ENCODE measurements at places on chromosomes 5 and 9. TPM values are rescaled to one million over a fixed set of nuclear protein-coding genes. Genes with fewer than 3 reads are reported as not detected.

- peak overlapping the region; percentile 8 for H3K27ac ChIP-seq
- H3K4me3 ChIP-seq, result no peak overlapping the region
- no peaks in the 10 kb centered on the region for H3K27me3 ChIP-seq
These were observed 198.9 kb upstream of the CYLC2 start for GRCh38 chr9:102796244-102796643.

DNA sequence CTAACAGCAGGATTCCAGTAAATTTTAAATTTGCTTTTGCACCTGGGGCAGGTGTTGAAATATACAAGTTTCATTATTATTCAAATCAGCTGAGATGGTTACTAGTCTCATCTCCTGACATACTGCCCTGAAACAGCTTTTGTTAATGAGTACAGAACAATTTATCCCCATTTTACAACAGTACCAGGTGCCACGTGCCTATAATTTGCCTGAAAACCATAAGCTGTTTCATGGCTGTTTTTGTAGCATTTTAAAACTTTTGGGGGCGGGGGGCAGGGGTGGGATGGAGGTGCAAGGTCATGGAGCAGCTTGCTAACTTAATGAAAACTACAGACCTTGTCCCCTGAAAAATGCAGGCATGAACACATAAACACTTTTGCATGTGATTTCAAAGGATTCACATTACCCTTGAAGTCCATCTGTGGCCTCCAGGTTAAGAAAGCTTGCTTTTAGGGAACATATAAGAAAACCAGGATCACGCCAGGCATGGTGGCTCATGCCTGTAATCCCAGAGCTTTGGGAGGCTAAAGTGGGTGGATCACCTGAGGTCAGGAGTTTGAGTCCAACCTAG is 42.1 kb downstream of the TIMD4 start:
- peak overlapping the region; percentile 29 for H3K4me3 ChIP-seq
- H3K27ac ChIP-seq, result peak overlapping the region; percentile 94
- H3K27me3 ChIP-seq, result no peaks in the 10 kb centered on the region
- peaks cover 44% of the 10 kb centered on the region for H3K4me1 ChIP-seq
- H3K36me3 ChIP-seq, result peaks cover 31% of the 10 kb centered on the region

The PKD2L2 gene
- total RNA-seq, result not detected

DNA sequence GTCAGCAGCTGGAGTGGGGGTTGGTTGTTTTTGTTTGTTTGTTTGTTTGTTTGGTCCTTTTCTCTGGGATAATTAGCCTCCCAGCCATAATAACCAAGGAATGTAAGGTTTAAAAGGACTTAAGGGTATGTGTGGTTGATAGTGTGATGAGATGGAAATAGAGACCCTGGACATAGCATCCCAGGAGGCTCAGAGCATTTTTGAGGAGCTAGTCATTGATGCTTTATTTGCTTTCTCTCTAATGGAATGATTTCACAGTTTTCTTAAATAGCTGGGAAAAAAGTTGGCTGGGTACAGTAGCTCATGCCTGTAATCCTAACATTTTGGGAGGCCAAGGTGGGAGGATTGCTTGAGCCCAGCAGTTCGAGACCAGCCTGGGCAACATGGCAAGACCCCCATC is 45.1 kb downstream of the TTC1 start:
- no peaks in the 10 kb centered on the region for H3K27me3 ChIP-seq
- no peak overlapping the region for H3K4me3 ChIP-seq
- no peaks in the 10 kb centered on the region for H3K4me1 ChIP-seq

DNA sequence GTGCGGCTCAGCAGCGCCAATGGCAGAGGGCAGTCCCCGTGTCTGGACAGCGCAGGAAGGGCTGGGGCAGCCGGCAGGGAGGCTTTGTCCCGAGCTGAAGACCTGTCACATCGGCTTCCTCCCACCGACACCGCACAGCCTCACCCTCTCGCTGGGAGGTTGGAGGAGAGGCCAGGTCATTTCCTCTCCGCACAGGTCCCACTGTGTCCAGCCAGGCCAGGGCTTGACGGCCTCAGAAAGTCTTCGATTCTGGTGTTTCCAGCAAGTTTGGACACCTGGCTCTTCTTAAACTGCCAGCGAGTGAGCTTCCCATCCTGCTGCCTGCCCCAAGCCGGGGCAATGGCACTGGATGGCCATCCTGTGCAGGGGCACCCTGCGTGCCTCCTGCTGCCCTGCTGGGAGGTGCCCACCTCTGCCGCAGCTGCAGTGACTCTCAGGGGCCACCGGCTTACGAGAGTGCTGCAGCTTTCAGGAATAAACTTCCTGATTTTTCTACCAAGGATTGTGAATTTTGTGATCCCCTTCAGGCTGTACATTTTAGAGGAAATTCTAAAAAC is 33.9 kb downstream of the AHRR start:
- H3K27ac ChIP-seq, result peak overlapping the region; percentile 22
- H3K36me3 ChIP-seq, result peaks cover 25% of the 10 kb centered on the region

- peak overlapping the region; percentile 97 for H3K27ac ChIP-seq
- H3K27me3 ChIP-seq, result no peaks in the 10 kb centered on the region
- H3K4me3 ChIP-seq, result peak overlapping the region; percentile 91
- DNase-seq, result peak; percentile 31
These were observed 2.0 kb upstream of the MAT2B start for GRCh38 chr5:163503106-163504078.

DNA sequence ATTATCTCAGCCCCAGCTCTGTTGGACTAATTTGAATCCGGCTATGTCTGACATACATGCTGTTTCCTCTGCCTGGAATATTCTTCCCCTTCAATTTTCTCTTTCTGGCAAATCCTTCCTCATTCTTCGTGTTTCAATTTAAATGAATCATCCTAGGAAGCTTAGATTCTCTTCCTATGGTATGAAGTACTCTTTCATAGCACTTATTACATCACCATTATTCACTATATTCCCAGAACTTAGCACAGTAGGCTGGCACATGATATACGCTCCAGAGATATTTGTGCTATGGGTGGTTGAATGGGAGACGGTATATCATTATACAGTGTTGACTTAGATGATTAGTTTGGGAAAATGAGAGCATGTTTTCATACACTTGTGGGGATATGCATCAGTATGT is 91.0 kb upstream of the JAK2 start:
- no peaks in the 10 kb centered on the region for H3K27me3 ChIP-seq
- no peak for DNase-seq
- H3K27ac ChIP-seq, result no peak overlapping the region
- H3K4me3 ChIP-seq, result no peak overlapping the region
- no peaks in the 10 kb centered on the region for H3K4me1 ChIP-seq

The REXO4 gene
- total RNA-seq, result 45.3 TPM

The PCDHGC5 gene
- total RNA-seq, result not detected

DNA sequence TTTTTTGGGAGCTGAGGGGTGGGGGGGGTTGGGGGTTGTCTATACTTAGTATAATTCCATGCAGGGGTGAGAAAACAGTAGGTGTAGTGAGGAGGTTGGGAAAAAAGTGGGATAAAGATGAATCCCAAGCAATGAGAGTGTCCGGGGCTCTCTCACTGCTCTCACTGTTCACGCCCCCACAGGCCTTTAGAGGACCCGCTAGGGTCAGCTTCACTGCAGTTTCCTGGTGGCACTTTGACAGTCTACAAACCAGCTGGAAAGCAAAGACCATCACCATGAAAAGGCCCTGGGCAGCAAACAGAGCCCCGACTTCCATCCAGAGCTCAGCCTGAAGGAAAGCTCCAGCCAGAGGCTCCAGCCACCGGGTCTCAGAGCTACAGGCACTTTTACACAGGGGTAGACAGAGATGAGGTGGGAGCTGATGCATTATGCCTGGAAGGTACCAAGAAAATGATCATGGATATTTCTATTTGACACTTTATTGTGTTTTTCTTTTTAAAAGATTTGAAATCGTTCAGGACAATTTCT is 355.1 kb downstream of the ADAMTS6 start:
- no peak for DNase-seq
- H3K27ac ChIP-seq, result no peak overlapping the region
- no peak overlapping the region for H3K4me3 ChIP-seq

The MPDZ gene
- not detected for total RNA-seq

- H3K4me3 ChIP-seq, result no peak overlapping the region
- H3K27ac ChIP-seq, result no peak overlapping the region
- H3K4me1 ChIP-seq, result no peaks in the 10 kb centered on the region
- H3K36me3 ChIP-seq, result no peaks in the 10 kb centered on the region
These were observed 1175.2 kb downstream of the PTPRD start for GRCh38 chr9:9437641-9438040.

GRCh38 chr5:73812962-73813588 is 187.1 kb downstream of the ARHGEF28 start:
- H3K27ac ChIP-seq, result no peak overlapping the region
- no peaks in the 10 kb centered on the region for H3K4me1 ChIP-seq
- H3K4me3 ChIP-seq, result no peak overlapping the region

DNA sequence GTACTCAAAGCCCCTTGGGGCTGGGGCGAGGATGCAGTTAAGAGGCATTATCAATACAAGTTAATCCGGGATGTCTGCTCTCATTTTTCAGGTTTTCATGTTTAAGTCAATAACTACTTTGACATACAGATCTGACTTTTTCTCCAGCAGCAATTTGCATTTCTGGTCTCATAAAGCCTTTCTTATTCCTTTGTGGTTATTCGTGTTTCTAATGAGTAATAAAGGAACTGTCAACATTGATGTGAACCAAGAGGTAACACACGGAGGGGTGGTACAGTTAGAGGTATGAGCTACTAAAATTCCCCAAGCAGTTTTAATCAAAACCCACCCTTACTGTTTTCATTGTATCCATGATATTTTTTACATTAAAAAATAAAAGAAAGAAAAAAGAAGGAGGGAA is 138.0 kb upstream of the NFIB start:
- no peak overlapping the region for H3K4me3 ChIP-seq
- DNase-seq, result no peak
- H3K4me1 ChIP-seq, result no peaks in the 10 kb centered on the region
- peaks cover 4% of the 10 kb centered on the region for H3K27me3 ChIP-seq
- no peaks in the 10 kb centered on the region for H3K36me3 ChIP-seq

- no peak overlapping the region for H3K4me3 ChIP-seq
- peak overlapping the region; percentile 57 for H3K27ac ChIP-seq
- H3K27me3 ChIP-seq, result no peaks in the 10 kb centered on the region
- peaks cover 13% of the 10 kb centered on the region for H3K36me3 ChIP-seq
- peaks cover 51% of the 10 kb centered on the region for H3K4me1 ChIP-seq
- peak; percentile 11 for DNase-seq
These were observed 12.9 kb downstream of the HAVCR1 start for GRCh38 chr5:157046041-157046440.

DNA sequence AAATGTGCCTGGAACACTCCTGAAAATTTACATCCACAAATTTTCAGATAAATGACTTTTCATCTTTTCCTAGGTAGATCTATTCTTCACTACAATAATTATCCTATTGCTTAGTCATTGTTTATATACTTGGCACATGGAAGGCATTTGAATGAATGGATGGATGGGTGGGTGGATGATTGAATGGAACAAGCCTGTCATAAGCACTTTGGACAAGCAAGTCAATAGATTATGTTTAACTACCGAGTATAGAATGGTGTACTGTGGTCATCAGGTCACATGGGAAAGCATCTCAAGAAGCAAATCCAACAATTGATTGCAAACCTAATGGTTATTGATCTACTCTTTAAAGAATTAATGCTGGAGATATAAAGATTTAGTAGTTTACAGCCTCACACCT is 114.4 kb upstream of the DMRTA1 start:
- DNase-seq, result no peak
- H3K4me1 ChIP-seq, result no peaks in the 10 kb centered on the region
- H3K4me3 ChIP-seq, result no peak overlapping the region
- H3K36me3 ChIP-seq, result no peaks in the 10 kb centered on the region
- no peaks in the 10 kb centered on the region for H3K27me3 ChIP-seq

GRCh38 chr9:18795947-18796671 is 236.9 kb downstream of the SAXO1 start:
- H3K36me3 ChIP-seq, result no peaks in the 10 kb centered on the region
- H3K4me1 ChIP-seq, result no peaks in the 10 kb centered on the region
- peaks cover 3% of the 10 kb centered on the region for H3K27me3 ChIP-seq
- no peak overlapping the region for H3K27ac ChIP-seq

- H3K27me3 ChIP-seq, result no peaks in the 10 kb centered on the region
- DNase-seq, result no peak
- H3K27ac ChIP-seq, result no peak overlapping the region
- H3K36me3 ChIP-seq, result no peaks in the 10 kb centered on the region
- H3K4me1 ChIP-seq, result no peaks in the 10 kb centered on the region
These were observed 246.0 kb upstream of the NUDT12 start for GRCh38 chr5:103808464-103809106.

The TNFSF15 gene
- 2.3 TPM for total RNA-seq

The SLC4A9 gene
- not detected for total RNA-seq

The RMI1 gene
- 34.4 TPM for total RNA-seq

GRCh38 chr9:125963932-125964331 is 216.8 kb downstream of the PBX3 start:
- no peak for DNase-seq
- H3K36me3 ChIP-seq, result no peaks in the 10 kb centered on the region
- no peak overlapping the region for H3K4me3 ChIP-seq
- no peaks in the 10 kb centered on the region for H3K27me3 ChIP-seq

DNA sequence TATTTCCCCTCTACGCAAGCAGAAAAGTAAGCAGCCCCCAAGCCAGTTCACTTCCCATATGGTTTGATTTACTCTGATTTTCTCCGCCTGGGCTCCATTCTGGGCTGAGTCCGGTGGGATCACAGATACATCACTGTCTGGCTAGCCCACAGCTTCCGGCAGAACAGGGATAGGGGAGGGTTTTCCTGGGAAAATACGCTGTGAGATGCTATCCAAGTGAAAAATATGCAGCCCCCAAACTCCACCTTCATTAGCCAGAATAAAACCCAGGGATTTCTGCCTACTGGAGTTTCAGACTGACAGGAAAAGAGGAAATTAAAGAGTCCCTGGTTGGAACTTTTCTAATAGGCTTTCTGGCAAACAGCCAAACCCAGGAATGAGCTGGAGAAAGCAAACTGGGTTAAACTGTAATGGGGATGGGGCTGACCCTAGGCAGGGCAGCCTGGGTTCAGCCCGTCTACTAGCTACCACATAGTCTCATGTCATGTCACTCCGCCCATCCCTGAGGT is 16.9 kb upstream of the NIPAL4 start:
- no peak overlapping the region for H3K27ac ChIP-seq
- no peaks in the 10 kb centered on the region for H3K36me3 ChIP-seq
- no peak overlapping the region for H3K4me3 ChIP-seq
- peaks cover 4% of the 10 kb centered on the region for H3K27me3 ChIP-seq
- no peaks in the 10 kb centered on the region for H3K4me1 ChIP-seq

DNA sequence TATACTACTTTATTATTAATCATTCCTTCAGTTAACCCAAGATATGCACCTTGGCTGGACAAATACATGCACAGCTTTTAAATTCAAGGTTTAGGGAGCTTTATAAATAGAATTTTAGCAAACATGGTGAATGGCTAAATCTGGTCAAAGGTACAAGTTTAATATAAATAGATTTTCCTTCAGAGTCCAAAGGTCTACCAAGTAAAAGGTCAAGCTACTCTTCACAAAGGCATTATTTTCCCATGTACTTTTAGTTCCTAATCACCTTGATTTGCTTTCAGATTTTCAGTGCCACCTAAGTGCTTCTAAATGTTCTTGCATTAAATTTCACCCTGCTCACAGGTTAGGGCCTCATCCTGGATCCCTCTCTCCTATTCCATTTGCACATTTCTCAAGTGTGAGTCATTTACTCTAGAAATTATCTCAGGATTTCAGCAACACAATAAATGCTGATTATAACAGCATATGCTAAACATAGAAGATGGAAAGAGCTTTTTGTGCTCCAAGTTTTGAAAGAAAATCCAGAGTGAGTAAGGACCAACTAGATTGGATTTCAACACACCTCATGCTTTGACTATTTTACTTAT is 459.4 kb upstream of the ITGA1 start:
- H3K4me3 ChIP-seq, result no peak overlapping the region
- no peaks in the 10 kb centered on the region for H3K36me3 ChIP-seq
- no peaks in the 10 kb centered on the region for H3K4me1 ChIP-seq
- no peak overlapping the region for H3K27ac ChIP-seq
- H3K27me3 ChIP-seq, result no peaks in the 10 kb centered on the region
- no peak for DNase-seq
